ENCODE measurements at places on chromosomes 6 and 20.

- DNase-seq, result no peak
Observed at GRCh38 chr20:21262812-21263211, 40.3 kb upstream of the XRN2 start.

- DNase-seq, result no peak
Observed at GRCh38 chr6:89118931-89119330, 1.1 kb upstream of the SRSF12 start.

DNA sequence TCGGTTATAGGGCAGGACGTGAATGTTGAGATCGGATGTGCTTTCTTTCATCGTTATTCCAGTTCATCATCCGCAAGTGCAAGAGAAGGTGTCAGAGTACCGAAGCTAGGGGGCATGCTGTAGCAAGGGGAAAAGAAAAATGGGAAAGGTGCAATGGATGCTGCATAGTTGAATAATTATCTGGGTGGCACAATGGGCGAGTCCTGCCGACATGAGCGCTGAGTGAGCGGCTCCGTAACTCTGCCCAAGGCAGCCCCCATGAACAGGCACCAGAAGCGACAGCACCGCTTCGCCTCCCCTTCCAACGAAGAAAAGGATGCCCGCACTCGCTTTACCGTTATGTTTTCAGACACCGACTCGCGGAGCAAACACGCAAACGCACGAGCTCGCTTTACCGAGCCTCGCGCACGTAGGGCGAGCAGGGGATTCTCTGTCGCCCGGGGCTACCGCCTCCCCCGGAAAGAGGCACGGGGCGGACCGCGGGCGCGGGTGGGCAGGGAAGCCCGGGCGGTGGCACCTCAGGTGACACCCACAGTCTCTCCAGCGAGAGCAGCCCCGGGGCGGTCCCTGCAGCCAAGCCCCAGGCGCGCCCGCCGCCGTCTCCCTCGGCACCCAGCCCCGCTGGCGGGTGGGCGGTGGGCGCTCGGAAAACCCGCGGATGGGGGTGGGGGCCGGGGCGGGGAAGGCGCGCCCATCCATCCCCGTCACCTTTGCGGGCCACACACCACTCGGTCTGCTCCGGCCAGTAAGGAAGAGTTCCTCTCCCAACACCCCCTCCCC lies 654 bp downstream of the WASF1 start:
- DNase-seq, result peak; percentile 40

DNA sequence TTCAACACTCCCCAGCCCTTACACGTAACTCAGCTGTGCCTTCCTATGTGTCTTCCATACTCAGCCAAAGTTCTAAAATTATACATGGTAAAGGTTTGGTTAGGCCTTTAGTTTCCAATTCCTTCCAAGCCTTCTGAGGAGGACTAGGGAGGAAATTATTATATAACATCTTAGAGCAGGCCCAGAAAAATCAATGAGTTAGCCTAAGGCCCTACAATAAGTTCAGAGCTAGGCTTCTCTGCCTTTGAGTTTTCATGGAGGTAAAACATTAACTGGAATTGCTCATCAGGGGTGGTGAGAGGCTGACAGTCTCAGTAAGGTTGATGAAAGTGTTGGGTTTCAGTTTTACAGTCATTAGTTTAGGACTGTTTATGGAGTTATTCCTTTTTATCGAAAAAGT lies 286.0 kb downstream of the ADGB start:
- DNase-seq, result no peak

GRCh38 chr6:152368751-152369624 lies 268.2 kb downstream of the SYNE1 start:
- DNase-seq, result no peak

DNA sequence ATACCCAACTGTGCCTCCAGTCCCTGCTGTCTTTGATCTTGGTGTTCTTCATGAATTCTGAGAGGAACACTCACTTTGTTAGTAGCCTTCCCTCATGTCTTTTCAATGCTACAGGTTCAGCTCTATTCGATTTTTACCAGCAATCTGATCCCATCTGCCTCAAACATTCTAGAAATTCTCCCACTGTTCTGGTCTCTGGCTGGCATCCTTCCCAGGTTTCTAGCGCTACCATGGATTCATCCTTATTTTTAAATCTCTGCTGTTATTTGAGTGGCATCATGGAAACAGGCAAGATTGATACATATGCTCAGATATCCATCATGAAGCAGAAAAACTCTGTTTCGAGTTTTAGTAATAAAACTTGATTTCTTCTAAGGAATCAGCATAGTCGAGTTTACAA lies 94.8 kb downstream of the GRM1 start:
- no peak for DNase-seq

DNA sequence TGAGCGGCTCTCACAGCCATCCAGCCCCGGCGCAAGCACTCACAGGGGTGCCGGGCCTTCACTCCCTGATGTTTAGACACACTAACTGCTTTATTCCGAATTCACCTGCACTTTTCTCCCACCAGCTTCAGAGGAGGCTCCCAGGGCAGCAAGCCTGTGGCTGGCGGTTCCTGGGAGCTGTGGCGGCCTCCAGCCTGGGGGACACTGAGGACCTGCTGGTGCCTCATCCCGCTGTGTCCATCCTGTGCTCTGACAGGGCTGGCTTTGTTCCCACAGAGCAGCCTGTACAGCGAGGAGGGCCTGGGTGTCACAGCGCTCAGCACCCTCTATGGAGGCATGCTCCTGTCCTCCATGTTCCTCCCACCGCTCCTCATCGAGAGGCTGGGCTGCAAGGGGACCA lies 3.1 kb downstream of the UNC93A start:
- no peak for DNase-seq

DNA sequence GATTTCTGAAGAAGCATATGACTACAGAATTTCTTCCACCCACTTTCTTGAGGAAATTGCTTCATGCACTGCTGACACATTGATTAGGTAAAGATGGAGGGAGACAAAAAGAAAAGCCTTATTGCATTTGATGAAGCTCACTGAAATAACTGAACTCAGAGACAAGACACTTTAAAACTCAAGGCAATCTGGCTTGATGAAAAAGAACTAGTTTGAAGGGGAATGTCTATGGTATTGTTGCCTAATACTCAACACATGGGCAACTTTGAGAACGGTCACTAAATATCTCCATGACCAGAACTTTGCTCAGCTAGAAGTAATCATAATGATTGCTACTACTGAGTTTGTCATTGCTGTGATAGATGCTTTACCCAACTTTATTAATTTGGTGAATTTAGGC lies 38.1 kb downstream of the HTR1B start:
- DNase-seq, result no peak

DNA sequence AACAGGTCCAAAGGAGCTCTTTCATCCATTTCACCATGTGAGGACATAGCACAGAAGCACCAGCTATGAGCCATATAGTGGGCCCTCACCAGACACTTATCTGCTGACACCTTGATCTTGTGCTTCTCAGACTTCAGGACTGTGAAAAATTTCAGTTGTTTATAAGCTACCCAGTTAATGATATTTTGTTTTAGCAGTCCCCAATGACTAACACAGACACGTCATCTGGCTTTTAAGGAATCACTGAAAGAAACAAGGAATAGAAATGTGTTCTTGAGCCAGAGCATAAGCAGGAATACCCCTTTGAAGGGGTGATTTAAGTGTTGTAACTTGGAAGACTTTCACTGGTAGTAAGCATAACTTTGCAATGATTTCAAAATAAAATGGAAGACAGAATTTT lies 214.7 kb upstream of the PTCHD4 start:
- no peak for DNase-seq

GRCh38 chr6:134614606-134615485 lies 296.9 kb upstream of the SGK1 start:
- DNase-seq, result no peak

- no peak for DNase-seq
Observed at GRCh38 chr6:3625149-3625979, 126.1 kb downstream of the PXDC1 start.

DNA sequence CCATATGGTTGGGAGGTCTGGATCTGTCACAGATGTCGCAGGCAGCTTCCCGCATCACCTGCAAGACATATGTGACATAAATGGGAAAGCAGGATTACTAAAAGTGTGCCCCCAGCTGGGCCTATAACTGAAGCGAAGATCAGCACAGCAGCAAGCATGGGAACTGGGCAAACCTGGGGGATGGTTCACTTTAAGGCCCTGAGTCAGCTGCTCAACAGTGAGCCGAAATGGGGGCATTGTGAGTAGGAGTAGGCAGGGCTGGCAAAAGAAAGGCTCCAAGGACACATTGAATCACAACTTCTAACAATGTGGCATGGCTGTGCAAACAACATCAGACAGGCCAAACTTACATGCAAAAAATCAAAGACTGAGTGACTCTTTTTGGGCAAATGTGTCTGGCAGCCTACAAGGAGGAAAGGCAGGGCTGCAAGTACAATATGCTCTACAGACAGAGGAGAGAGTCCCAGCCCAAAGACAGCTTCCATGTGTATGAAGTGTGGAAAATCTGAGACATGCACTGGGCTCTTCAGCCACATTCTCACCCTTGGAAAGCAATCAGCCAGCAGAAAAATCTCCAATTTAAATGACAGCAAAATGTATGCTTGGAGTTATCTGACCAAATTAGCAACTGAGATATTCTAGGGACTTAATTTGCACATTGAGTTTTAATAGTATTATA lies 531.0 kb upstream of the MMS22L start:
- DNase-seq, result no peak

DNA sequence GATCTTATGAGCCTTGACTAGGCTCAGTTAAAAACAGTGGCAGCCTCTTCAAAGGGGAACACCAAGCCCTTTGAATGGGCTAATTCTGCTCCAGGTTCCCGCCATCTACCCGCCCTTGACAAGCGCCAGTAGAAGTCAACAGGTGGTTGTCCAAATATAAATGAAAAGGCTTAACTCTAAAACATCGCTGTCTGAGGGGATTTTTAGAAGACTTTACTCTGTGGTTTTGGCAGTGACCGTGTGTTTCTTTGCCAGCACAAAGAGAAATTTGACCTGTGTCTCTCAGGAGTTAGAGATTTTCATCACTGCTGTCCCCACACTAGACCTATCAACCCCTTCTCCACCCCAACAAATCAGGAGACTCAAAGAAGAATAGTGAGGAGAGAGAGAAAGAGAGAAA lies 19.8 kb upstream of the SIM1 start:
- no peak for DNase-seq
